Activated CD4-positive, alpha-beta T cell treated with anti-CD3 and anti-CD28 coated beads for 24 hours (primary cell): ENCODE measurements at places on chromosomes 6 and 20.

GRCh38 chr6:11947063-11947462, 65.0 kb upstream of the HIVEP1 start:
- DNase-seq: no peak

DNA sequence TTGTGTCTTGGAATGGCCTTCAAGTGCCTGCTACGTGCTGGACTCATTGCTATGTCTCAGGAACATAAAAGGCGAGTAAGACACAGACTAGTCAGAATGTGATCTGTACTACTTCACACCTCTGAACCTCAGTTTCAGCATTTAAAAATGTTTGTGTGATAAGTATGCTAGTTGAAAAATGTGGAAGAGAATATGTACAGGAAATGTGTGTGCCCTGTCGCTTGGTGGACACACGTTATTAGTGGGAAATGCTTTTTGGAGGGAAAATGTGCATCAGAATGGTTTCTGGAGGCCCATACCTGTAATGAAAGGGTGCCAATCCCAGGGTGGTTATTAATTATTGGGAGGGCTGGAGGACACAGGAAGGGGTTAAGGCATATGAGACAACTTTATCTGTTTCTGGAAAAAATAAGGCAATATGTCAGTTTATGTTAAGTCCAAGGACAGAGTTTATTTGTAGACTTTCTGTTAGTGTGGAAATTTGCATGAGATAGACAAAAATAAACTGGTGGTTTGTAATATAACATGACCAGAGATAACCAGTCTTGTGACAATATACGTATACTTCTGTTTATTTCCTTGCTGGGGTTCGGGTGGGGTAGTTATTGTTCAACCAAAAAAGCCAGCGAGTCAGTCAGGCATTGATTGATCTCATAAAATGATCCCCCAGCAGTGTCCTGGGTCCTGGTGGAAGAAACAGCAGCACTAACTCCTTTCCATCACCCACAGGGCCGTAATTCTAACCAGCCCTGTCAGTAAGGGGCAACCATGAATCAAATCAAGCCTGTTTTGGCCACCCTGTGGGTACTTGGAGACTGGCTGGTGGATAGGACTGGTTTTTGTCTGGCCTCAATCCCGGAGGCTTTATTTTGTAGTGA, 117.9 kb downstream of the JARID2 start:
- no peak for DNase-seq

DNA sequence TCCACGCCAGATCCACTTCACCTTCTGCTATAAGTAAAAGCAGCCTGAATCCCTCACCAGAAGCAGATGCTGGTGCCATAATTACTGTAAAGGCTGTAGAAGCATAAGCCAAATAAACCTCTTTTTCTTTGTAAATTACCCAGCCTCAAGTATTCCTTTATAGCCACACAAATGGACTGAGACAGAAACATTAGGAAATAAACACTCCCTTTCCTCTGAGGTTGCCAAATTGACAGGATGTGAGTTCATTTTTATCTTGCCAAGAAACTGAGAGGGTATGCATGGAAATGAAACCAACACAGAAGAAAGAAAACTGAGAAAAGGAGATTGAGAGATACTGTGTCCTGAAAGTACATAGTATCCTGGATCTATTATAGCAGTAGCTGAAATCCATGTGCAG, 481.2 kb downstream of the HAO1 start:
- DNase-seq: no peak

GRCh38 chr6:28977341-28978132, 27.6 kb downstream of the ZNF311 start:
- no peak for DNase-seq

DNA sequence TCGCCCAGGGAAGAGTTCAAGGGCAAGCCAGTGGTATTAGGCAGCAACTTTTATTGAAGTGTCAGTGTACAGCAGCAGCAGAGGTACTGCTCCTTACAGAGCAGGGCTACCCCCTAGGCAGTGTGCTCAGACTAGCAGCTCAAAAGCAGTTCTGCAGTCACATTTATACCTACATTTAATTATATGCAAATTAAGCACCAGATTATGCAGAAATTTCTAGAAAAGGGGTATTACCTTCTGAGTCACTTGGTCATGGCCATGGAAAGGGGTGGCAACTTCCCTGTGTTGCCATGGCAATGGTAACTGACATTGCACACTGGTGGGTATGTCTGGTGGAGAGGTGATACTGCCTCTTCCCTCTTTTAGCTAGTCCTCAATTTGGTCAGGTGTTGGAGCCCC, 2.1 kb upstream of the ZKSCAN4 start:
- DNase-seq: no peak

DNA sequence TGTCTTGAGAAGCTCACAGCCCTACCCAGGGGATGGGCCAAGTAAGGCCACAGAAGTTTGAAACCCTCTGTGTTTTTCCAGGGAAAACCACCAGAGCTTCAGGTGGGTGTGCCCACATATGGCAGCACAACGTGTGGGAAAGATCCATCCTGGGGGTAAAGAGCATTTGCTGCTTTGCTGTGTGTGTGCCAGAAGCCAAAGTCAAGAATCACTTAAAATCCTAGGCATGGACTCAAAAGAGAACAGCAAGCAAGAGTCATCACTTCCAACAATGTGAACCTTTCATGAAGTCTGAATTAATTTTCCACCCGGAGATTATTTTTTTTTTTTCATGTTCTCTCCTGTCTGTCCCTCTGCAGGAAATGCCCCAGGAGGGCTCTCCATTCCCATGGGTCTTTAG, 308.2 kb upstream of the SGK1 start:
- DNase-seq: no peak

DNA sequence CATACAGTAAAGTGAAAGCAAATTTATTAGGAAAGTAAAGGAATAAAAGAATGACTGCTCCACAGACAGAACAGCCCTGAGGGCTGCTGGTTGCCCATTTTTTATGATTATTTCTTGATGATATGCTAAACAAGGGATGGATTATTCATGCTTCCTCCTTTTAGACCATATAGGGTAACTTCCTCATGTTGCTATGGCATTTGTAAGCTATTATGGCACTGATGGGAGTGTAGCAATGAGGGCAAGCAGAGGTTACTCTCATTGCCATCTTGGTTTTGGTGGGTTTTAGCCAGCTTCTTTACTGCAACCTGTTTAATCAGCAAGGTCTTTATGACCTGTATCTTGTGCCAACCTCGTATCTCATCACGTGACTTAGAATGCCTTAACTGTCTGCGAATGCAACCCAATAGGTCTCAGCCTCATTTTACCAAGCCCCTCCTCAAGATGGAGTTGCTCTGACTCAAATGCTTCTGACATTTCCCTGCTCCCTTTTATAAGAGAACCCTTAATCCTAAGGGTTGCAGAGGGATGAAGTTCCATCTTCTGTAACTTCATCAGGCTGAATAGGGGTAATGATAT, 280.1 kb upstream of the RGS17 start:
- no peak for DNase-seq

DNA sequence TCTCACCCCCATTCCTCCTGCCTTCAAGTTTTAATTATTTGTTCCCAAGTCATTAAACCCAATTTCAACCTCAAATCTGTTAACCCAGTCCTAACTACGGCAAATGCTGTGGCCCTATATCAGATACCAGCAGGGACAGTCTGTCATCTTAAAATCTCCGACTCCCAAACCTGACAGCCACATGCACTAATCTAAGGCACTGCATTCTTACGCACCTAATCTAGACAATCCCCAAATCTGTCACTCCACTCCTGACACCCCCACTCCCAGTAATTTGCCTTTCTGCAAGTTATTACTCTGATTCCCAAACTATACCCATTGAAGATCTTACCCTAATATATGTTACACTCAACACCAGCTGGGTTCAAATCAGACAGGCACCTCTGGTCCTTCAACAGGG, 2.5 kb downstream of the MTCH1 start:
- no peak for DNase-seq

GRCh38 chr20:31560746-31561598, 44.1 kb upstream of the ID1 start:
- DNase-seq: no peak

GRCh38 chr6:12962529-12962928, 246.0 kb downstream of the PHACTR1 start:
- no peak for DNase-seq

DNA sequence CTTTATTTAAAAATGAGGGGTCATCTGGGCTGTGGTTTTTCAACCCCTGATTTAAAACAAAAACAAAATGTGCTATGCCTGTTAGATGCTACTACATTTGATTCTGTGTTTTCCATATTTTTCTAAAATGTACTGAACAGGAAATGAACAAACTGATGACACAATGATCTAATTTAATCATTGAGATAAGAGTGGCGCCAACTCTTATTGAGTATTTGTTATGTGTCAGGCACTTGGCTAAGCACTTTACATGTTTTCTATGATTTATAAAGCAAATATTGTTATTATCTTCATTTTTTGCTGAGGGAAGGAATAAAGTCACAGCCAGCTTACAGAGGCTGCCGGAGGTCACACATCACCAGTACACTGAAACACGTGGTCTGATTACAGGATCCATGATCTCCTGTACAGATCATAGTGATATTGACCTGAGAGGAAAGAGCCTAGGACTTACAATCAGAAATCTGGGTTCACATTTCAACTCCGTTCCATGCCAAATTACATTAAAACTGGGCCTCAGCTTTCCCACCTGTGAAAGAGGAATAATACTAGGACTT, 166.7 kb downstream of the ESR1 start:
- DNase-seq: no peak

DNA sequence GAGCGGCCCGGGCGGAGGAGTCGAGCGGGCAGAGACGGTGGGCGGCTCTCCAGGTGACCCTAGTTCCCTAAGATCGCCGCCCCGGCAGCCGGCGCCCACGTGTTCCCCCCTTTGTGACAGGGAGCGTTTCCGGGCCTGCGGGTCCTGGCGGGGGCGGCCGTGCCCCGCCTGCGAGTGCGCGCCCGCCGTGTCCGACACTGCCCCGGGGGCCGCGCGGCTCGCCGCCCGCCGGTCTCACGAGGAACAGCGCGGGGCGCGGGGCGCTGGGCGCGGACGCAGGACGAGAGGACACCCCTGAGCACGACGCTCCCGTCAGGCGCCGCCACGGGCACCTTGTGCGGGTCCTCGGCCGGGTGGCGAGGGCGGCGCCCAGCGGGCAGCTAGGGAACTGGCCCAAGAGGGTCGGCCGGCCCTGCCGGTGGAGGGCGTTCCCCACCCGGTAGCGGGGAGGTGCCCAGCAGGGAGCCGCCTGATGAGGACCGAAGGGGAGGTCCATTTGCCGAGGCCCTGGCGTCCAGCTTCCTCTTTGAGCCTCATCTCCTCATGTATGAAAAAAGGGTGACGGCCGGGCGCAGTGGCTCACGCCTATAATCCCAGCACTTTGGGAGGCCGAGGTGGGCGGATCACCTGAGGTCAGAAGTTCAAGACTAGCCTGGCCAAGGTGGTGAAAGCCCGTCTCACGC, at the start of gene VARS1:
VARS1 (minus strand) TSS at position 137 of the 683 bp plus-strand sequence. CDS start 535 bp downstream, outside the sequence.
- peak; percentile 73 for DNase-seq

DNA sequence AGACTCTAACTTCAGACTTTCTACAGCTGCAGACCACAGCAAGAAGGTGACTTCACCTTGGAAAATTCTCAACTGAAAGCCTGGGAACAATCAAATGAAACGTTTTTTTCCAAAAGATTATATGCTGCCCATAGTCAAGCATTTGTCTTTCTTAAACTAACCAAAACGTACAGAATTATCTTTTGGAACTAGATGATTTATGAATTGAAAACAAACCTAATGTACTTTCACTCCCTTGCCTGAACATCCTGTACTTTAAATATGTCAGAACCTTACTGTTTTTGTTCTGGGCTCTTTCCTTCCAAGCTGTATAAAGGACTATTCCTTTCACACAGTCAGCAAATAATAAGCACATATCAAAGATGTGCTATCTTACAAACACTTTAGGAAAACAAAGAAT, 62.4 kb upstream of the TNFAIP3 start:
- no peak for DNase-seq

DNA sequence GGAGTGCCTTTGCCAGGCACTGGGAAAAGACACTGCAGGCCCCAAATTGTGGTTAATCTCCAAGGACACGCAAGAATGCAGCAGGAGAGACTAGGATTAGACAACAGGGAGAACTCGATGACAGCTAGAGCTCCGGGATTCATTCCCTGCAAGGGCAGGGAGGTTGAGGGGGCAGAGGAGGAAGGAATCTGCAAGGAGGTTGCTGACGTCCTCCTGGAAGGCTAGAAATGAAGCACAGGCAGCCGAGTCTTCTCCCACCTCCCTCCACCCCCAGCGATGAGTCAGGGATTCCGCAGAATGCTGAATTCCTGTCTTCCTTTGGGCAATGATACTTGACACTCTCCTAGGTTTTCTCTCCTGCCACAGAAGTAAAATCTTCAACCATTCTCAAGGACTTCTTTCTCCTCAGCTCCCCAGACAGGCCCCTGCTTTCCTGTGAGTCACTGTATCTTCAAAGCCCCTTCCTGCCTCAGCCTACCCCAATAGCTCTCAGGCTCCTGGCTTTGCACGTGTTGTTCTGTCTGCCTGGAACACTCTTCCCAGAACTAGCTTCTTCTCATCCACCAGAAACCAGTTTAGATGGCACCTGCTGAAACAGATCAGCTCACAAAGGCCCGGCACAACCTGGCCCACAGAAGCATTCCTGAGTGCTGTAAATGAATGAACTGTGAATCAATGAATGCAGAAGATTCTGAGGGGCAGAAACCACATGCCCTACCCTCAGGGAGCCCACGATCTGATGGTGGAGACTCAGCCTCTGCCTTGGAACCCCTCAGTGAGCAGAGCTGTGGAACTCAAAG, 85.6 kb downstream of the MRPL14 start:
- no peak for DNase-seq

DNA sequence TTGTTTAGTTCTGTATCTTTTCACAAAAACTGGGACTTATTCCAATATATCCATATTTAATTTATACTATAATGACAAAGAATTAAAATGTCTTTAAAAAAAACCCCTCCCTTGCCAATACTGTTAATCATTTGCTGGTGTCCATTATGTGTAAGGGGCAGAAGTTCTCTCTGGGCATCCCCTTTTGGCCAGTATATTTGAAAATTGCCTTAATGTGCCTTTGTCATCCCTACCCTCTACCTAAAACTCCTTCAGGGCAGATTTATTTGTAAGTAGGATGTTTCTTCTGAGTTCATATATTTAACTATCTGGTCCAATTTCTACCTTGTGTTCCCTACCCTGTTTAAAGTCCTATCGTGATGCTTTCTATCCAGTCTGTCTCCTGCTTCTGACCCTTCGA, 62.9 kb downstream of the ARHGAP18 start:
- DNase-seq: no peak

DNA sequence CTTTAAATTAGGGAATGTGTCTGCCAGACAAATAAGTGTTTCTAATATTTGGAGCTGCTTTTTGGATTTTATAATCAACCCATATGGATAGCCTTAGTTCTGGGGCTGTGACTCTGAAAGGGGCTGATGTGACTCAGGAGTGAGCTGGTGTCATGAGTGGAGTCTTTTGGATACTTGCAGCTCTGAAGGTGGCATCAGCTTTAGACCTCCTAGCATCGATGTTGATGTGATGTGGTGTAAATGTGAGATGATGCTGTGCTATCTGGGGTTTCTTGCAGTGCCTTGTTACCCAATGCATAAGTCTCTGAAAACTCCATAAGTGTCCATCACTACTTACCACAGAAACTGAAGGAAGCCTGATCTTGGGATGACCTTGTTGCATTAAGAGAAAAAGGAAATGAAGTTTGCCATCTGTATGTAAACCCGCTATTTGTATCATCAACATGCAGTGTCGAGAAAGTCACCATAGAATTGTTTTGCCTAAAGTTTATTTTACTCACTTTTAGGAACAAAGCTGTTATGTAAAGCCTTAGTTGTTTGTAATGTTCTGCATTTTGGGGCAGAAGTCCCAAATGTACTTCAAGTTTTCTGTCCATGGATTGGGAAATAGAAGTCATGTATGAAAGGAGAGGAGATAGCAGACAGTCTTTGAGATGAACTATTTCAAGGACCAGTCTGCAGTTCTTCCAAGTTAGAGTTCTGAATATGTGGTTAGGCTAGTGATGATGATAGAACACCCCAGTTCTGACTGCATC, 8.0 kb downstream of the FOXO3 start:
- DNase-seq: no peak
